Esophagus mucosa (tissue), 1 donor: ENCODE measurements at places on chromosomes 7 and 10. TPM values are rescaled to one million over a fixed set of nuclear protein-coding genes. Genes with fewer than 3 reads are reported as not detected.

GRCh38 chr7:1758028-1758858 is 88.2 kb downstream of the ELFN1 start:
- ATAC-seq = peak; percentile 57

DNA sequence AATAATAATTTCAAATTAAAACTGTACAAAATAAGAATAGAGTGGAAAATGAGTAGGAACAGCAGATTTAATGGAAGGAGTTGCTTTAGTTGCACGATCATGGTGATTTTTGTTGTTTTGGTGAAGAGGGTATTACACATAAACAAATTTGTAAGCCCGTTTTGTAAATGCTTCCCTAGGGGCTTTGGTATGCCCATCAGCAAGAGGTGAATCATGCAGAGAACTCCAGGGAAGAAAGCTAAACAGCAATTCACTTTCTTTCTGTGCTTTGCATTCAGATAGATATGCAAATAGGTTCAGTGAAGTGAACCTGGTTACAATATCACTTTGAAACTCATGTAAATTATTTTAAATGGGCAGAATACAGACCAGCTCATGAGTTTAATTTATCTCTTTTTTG is 422.2 kb upstream of the MTPN start:
- ATAC-seq = no peak

DNA sequence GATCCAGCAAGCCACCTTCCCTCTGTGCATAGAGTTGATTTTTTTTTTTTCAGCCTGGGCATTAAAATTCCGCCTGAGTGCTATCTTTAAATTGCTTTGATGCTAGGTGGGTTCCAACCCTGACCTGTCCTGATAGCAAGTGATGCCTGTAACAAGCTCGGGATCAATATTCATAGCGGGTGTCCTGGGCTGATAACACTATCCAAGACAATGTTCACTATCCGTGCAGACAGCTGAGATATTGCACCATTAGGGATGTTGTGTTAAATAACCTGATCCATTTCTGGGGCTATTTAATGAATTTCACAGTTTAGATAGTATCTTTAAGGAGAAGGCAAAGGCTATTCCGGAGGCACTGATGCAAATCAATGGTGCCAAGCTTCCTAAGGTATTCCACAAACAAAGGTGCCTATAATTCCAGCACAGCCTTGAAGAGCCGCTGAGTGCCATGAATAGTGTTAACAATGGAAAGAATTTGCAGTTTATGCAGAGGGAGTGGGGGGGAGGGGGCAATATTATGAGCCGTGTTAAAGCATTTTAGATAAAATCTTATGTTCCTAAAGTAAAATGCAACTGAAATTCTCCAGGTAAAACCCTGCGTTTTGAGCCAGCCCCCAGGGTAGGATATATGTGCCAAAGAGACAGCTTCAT is 4.2 kb upstream of the NKX1-2 start:
- ATAC-seq = no peak

- peak; percentile 24 for ATAC-seq
Observed at GRCh38 chr10:103917302-103918052, 507 bp downstream of the STN1 start.

GRCh38 chr10:132565516-132566209 is 28.1 kb downstream of the INPP5A start:
- ATAC-seq = no peak

- ATAC-seq = no peak
Observed at GRCh38 chr7:39667341-39667923, 44.1 kb downstream of the RALA start.

DNA sequence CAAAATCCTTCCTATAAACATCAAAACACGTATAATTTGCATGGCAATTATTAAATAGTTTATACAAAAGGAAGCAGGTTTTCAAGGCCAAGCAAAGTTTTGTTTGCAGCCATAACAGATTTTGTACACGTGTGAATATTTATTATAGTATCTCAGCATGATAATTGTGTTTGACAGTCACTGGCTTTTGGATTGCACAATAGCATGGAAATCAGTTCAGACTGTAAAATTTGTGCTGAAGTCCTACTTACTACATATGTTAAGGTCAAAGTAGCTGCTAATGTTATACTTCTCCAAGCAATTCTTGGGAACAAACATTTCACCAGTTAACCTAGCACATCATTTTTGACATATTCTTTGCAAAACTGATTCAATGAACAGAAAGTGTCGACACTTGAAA is 287.6 kb upstream of the POM121L12 start:
- no peak for ATAC-seq

- ATAC-seq = no peak
Observed at GRCh38 chr7:98911916-98912315, 33.6 kb downstream of the TRRAP start.

PANK1 gene
- 5.7 TPM for total RNA-seq

ASB4 gene
- not detected for total RNA-seq

HABP2 gene
- total RNA-seq = 0.04 TPM
